Activated CD8-positive, alpha-beta memory T cell treated with anti-CD3 and anti-CD28 coated beads for 24 hours (primary cell): ENCODE measurements at places on chromosomes 2 and 18.

DNA sequence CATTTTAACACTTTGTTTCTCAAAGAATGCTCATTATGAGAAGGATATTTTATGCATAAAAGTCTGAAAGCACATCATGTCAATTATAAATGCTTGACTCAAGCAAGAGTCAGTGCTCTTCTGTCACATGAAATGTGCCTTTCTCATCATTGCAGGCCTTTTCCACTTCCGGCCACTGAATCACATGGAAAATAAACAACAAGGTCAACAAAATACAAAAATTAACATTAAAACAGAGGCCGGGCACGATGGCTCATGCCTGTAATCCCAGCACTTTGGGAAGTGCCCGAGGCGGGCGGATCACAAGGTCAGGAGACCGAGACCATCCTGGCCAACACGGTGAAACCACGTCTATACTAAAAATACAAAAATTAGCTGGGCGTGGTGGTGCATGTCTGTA is 480.6 kb downstream of the SPAG16 start:
- DNase-seq: no peak

DNA sequence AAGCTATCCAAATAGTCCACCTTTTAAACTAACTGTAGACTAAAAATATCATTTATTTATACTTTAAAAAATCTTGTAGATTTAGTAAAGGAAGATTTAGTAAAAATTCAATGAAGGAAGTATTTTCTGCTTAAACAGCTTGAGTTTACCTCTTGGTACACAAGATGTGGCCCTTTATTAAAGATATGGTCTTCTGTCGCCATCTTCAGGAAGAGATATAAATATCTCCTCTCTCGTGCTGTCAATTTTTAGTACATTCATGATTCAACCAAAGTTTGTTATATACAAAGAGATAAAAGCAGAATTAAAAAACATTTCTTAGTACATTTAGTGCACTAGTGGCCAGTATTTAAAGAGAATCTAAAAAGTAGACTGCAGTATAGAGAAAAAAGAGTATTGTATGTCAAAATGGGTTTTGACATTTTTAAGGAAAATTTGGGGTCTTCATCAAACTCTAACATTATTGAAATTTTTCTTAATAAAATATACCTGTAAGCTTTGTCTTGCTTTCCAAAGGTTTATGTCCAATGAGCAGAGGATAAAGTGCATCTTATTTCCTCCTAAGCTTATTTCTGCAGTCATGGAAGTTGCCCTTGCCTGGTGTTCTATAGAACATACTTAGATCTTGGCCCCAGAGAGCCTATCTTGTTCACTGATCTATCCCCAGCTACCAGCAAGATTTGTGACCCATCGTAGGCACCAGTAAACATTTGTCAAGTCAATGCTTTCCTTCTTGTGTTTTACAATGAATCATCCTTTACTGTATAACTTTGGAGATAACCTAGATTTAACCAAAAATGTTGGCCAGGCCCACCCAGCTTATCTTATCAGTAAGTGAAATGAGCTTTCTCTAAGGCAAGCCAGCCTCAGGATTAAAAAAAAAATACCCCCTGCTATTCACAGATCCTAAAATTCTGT is 18.5 kb upstream of the EML6 start:
- DNase-seq: no peak

DNA sequence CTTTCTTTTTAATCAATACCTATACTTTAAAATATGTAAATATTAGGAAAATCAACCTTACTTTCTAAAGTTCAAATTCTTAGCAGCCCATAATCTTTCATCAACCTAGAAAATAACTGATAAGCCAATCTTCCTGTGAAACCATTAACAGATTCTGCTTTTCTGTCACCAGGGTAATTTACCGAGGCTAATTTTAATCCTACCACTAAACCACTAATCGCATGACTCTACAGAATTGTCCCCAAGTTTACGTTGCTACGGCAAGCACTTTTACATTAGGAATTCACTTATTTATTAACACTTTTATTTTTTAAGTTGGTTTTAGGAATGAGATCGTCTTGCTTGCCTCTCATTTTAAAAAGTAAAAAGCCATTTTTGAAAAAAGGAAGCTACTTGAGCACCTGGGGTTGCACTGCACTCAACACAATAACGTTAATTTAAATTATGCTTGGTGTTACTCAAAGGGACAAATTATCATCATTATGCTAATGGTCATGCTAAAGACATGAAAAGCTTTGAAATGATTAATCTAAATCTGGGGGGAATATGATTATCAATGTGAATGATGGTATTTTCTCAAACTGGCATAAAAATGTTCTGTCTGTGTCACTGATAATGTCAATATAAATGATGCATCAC is 10.2 kb downstream of the ZNF516 start:
- DNase-seq: no peak

GRCh38 chr2:195212586-195212985 is 444.4 kb upstream of the SLC39A10 start:
- DNase-seq: no peak

DNA sequence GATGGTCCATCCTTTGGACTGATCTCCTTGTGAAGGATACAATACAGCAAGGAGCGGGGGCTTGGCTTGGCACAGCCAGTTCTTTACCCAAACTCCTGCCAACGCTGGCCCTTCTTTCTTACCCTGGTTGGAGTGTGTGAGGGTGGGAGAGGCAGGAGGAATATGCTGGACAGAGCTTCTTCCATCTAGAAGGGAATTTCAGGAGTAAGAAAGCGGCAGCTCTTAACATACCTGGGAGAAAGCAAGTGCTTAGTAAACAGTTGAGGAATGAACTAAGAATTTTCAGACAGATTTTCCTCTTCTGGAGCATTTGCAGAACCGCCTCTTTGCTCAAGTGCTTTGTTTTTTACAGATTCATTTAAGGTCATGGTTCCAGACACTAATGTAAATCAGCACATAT is 72.8 kb downstream of the NEDD4L start:
- DNase-seq: no peak

DNA sequence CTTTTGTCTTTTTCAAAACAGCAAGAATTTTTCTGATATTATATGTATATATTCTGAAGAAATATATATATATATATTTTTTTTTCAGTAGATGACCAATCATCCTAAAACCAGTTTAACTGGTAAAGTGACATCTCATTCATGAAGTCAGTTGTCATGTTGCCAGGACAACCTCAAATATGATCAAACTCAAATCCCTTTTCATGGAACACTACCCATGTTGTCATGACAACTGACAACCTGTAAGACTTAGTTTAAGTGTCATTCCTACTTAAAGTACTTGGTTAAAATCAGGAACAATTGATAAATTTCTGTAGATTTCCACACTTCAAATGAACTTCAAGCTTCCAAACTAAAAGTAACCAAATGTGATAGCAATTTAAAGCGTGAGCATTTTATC is 101.8 kb upstream of the ERBB4 start:
- no peak for DNase-seq
